ENCODE measurements at places on chromosomes 4 and X. TPM values are rescaled to one million over a fixed set of nuclear protein-coding genes. Genes with fewer than 3 reads are reported as not detected.

The SERPINA7 gene
- not detected for total RNA-seq

The BEX2 gene
- 4.9 TPM for total RNA-seq

The RPL39 gene
- total RNA-seq, result 1,775 TPM

The PDGFRA gene
- not detected for total RNA-seq

The EPGN gene
- total RNA-seq, result not detected

The PCDH10 gene
- not detected for total RNA-seq

The SPANXB1 gene
- total RNA-seq, result not detected

The ANK2 gene
- 0.47 TPM for total RNA-seq

The CT45A10 gene
- not detected for total RNA-seq

The SLC38A5 gene
- total RNA-seq, result 86.0 TPM

The CLNK gene
- not detected for total RNA-seq

The WAS gene
- total RNA-seq, result 134 TPM

The TCEAL6 gene
- total RNA-seq, result not detected

DNA sequence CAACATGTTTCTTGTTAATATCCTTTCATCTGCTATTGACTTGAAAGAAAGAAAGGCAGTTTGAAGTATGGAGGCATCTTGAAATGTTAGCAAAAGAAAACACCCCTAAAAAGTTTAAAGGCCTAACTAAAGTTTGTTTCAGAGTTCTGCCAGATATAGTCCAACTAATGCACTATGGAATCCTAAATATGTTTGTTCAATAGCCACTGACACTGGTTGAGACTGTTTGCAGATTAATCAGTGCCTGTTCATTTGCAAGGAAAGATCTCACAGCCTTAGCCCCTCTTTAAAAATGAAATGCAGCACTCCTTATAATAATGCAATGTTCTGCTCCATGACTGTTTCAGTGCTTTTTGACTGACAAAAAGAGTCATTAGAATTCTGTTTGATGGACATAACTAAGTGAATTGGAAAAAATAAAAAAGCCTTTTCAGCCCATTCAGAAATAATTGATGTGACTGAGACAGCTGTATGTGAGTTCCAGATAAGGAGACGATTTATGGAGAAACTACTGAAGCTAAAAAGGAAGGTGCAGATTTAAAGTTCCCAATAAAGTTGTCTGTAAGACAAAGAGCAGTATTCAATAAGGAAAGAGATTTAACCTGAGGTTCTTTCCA lies 192.0 kb downstream of the PCDH7 start:
- no peak for DNase-seq

DNA sequence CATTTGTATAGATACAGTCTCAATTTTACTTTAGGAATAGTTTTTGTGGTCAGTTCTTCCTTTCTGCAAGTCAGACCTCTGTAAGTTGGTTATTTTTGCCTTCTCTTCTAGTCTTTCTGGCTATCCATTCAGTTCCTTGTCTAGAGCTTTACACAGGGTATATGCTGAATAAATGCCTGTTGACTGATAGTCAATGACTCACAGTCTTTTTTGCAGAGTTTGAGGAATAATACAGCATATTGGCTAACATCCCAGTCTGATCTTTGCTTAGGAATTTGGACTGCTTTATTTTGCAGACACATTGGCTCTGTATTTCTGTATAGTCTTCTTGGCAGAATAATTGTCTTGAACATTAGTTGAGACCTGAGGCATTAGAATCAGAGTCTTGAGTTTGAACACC lies 132.4 kb downstream of the MAGEC1 start:
- no peak for DNase-seq

GRCh38 chr4:26048378-26048882 lies 134.4 kb downstream of the SMIM20 start:
- DNase-seq, result no peak

DNA sequence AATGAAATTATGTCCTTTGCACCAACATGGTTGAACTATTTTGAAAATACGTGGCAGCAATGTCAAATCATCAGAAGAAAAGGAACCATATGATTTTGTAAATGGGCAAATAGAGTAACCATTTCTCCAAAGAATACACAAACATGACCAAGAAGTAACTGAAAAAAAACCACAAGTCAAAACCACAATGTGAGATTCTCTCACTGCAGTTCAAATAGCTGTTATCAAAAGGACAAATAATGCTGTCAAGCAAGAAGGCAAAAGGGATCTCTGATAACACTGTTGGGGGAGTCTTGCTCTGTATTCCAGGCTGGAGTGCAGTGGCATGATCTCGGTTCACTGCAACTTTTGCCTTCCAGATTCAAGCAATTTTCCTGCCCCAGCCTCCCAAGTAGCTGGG lies 280.8 kb upstream of the ZCCHC13 start:
- no peak for DNase-seq

- no peak for DNase-seq
Observed at GRCh38 chr4:121597346-121597934, 99.3 kb downstream of the ANXA5 start.

DNA sequence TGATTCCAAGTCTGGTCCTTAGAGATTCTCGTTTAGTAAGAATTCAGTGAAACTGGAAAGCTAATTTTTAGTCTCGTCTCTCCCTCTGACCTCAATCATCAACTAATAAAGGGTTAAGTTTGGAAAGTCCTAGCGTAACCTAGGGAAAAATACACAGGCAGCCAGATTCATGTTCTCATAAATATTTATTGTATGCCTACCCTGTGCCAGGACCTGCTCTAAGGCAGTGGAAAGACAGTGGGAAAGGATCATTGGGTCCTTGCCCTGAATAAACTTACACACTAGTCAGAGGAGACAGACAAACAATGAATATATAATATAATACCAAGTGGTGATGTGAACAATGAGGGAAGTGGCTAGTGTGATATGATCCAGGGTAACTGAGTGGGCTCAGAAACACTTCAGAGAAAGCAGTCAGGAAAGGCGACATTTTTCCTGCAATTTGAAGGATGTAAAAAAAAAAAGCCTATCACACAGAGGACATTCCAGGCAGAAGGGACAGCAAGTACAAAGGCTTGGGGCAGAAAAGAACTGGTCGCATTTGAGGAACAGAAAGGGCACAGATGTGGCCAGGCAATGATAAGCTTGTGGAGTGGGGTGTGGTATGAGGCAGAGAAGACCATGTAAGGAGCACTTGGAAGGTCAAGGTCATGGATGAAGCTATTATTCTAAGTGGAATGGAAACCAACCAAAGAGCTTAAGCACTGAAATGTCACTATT lies 128.8 kb downstream of the AMELX start:
- DNase-seq, result no peak

GRCh38 chr4:122673252-122673651 lies 52.4 kb upstream of the IL21 start:
- no peak for DNase-seq

GRCh38 chrX:7828594-7828993 lies 14.4 kb upstream of the VCX start:
- no peak for DNase-seq

DNA sequence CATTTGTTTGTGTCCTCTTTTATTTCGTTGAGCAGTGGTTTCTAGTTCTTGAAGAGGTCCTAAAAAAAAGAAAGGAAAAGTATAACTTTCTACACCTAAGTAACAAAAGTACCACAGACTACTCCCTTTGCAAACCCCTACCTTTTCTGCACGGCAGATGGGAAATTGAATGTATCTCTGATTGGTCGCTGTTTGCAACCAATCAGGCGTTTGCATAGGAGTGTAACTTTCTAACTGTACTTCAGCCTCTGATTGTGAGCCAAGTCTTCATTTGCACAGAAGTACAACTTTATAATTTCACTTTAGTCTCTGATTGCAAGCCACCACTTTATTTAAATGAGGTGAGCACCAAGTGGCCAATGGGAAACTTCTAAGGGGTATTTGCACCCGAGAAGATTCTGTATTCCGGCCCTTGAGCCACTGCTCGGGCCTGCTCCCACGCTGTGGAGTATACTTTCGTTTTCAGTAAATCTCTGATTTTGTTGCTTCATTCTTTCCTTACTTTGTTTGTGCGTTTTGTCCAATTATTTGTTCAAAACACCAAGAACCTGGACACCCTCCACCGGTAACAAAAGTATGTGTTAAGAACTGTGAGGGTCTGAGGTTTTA lies 40.3 kb upstream of the FHL1 start:
- no peak for DNase-seq

- no peak for DNase-seq
Observed at GRCh38 chrX:83008415-83008814, 499.7 kb upstream of the POU3F4 start.

DNA sequence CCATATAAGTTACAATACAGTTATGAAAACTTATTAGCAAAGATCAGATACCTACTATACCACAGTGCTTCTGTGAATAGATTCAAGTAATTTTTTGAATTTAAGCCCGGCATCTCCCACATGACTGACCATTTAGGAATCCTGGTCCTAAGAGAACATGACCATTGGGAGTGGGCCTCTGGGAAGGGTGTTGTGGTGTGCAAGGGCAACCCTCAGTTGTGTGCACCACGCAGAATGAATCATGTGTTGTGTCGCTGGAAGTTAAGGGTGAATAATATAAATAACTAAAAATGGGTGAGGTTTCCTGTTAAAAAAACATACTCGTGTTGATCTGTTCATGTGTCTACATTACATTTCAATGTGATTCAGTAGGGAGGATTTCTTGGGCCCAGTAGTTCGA lies 15.5 kb downstream of the CPE start:
- DNase-seq, result no peak

GRCh38 chr4:114311787-114312186 lies 286.8 kb upstream of the UGT8 start:
- no peak for DNase-seq

DNA sequence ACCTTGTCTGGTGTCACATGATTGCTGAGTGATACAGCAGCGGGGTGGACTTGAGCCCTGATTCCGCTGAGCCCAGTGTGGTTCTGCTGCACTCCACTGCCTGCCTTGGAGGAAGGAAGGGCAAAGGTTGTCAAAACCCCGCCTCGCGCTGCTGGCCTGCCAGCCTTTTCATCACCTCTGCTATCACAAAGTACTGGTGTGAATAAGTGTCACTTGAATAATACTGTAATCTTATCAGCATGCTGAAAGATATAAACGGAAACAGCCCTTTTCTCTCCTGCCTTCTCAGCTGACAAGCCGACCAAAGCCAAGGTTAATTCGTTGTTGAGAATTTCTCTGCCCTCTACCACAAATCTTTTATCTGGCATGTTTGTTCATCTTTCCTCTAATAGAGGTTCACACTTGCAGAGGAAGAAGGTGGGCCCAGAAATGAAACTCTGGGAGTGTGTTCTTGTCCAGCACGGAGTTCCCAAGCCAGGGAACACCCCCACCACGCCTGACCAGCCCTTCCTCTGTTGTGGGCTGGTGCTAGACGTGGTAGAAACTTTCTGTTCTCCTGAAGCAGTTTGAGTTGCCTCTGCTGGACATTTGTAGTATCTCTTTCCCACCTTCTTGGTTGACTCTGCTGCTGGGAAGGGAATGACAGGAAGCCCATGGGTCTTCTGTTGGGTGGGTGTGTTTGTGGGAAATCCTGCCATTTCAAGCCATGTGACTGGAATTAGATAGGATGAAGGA lies 21.5 kb downstream of the FHDC1 start:
- no peak for DNase-seq

DNA sequence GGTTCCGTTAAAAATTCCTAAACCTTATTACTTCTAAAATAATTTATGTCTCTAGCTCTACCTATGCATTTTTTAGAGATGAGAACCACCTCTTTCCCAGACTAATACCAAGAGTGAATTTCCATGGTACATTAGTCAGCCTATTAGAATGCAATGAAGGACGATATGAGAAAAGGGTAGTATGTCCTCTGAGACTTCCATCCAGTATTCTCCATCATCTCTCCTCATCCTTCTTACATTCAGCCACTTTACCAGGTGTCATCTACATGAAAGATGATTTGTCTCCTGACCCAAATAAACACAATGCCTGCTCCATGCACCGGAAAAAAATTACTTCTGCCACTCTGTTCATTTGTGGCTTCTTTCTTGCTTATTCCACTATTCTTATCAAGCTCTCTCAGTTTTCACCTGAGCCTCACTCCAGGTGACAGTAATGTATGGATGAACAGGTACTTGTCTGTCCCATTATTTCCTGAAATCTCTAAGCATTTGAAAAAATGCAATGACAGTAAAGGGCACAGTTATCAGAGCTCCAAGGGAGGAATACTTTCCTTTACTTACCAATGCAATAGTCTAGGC lies 97.9 kb downstream of the MAB21L2 start:
- DNase-seq, result no peak

DNA sequence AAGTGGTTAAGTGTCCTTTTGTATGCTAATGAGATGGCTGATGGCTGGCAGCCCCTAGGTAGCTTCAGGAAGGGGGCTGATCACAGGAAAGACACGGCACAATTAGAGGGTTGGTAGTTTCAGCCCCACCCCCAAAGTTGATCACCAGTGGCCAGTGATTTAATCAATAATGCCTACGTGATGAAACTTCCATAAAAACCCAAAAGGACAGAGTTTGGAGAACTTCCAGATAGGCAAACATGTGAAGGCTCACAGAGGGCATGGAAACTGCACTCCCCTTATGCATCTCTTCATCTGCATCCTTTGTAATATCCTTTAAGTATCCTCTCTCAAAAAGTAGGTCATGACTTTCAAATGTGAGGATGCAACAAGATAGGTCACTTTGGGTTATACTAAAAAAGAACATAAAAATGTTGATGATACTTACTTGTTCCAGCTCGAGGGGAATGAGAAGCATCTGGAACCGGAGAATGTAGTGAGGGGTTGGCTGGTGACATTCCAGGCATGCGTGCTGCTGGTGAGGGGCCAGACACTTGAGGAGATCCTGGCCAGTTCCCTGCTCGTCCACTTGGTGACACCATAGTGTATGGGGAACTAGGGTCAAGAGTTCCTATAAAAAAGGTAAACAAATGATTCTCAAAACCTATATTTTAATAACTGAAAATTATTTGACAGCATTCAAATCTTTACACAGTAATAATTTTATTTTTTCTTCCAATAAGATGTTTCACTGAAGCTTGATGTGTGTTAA lies 16.7 kb upstream of the CXorf38 start:
- no peak for DNase-seq

Data from activated CD8-positive, alpha-beta T cell treated with anti-CD3 and anti-CD28 coated beads, Interleukin-2, amount 10 ng/mL, durations not matched to agents 7 days and 5 days (primary cell).